COLO829 (cell line): ENCODE measurements at places on chromosomes 7 and 10.

GRCh38 chr7:98993024-98993897 is 114.9 kb downstream of the TRRAP start:
- no peak for DNase-seq

GRCh38 chr10:111724121-111724520 is 459.4 kb downstream of the GPAM start:
- DNase-seq: no peak

- DNase-seq: no peak
These were observed 21.0 kb downstream of the TRIL start for GRCh38 chr7:28937103-28937502.

- DNase-seq: peak; percentile 23
These were observed 569 bp downstream of the ZNF316 start for GRCh38 chr7:6637544-6638229.

GRCh38 chr7:29457565-29458011 is 106.0 kb upstream of the PRR15 start:
- DNase-seq: no peak

DNA sequence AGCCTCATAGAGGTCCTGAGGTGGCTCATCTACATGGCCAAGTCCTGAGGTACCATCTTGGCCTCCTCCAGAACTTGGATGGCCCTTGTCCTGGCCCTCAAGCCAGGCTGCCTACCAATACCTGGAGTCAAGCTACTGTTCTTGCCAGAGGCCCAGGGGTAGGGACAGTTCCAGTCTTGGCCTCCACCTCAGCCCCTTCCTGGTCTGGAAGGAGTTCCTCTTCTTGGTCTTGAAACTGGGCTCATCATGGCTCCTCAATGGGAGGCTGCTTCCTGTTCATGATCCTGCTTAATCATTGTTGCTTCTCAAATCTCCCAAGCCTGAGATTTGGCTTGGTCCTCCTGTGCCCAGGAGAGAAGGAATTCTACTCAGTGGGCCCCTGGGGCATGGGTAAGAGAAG is 3.9 kb downstream of the HPS6 start:
- no peak for DNase-seq

DNA sequence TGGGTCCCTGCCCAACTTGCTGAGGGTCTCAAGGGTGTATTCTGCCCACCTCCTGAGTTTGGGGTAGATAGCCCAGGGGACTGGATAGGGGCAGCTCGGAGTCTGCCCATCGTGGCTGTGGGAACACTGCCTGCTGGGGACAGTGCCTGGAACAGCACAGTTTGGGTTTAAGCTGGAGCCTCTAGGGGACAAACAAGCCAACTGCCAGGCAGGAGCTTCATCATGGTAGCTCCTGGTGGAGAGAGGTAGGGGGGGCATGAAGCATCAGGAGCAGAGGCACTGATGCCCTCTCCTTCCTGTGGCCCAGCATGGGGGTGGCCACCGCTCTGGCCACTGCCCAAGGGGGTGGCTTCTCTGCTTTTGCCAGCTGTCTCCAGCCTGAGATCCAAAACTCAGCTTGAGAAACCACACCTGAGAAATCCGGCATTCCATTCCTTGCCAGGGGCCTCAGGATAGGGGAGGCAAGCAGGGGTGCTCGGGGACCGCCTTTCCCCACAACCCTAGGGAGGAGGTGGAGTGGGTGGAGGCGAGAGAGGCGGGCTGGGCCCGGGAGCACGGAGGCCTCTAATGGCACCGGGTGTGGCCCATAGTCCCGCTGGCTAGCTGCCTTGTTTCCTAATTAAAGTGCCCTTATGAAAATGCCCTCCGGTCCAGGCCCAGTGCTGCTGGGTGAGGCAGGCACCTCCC is 47.6 kb downstream of the UNC5B start:
- no peak for DNase-seq

DNA sequence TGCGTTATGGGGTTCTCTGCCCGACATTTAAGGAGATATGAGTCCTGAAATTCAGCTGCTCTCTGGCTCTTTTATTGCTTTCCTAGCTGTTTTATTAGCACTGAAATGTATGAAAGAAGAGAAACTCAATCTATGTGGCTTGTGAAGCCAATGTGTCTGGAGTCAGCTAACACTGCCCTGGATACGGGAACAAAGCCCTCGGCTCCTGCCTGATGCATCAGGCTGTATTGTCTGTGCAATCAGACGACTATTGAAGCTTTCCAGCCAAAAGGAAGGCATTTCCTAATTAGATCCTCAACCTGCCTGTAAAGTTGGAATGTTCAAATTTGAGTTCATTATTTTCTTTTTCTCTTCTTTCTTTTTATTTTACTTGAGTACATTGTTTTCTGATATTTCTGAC is 22.0 kb upstream of the TM9SF3 start:
- no peak for DNase-seq

GRCh38 chr7:101140339-101140699 is 13.4 kb downstream of the SERPINE1 start:
- DNase-seq: peak; percentile 83

DNA sequence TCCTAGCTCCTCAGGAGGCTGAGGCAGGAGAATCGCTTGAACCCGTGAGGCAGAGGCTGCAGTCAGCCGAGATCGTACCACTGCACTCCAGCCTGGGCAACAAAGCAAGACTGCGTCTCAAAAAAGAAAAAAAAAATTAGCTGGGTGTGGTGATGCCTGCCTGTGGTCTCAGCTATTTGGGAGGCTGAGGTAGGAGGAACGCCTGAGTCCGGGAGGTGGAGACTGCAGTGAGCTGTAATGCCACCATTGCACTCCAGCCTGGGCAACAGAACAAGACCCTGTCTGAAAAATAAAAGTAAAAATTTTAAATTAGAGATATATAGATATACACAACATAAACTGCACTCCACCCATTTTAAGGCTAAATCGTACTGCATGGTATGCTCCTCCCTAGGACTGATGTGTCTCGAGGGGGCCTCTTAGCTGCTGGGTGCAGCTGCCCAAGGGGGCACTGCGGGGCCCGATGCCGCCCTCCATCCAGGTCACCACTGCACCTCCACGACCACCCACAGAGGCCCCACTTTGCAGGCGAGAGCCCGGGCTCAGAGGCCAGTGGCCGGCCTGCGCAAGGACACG is 40.9 kb upstream of the FOXK1 start:
- DNase-seq: no peak

DNA sequence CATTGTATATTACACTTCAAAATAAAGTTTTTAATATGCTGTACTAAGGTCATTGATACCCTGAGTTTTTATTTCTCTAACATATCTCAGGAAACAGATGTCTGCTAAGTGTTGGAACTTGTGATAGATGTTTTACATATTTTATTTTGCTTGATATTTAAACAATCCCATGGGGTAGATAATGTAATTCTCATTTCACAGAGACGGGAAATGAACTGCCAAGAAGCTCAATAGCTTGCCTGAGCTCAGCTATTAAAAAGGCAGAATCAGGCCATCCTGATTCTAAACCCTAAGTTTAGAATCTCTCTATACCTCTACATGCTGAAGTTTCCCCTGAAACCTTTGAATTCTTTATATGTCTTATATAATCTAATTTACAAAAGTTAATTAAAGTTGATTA is 126.3 kb downstream of the LRRC18 start:
- DNase-seq: no peak

GRCh38 chr10:12181065-12181775 is 14.5 kb downstream of the NUDT5 start:
- no peak for DNase-seq

- no peak for DNase-seq
These were observed 22.5 kb downstream of the ARL4A start for GRCh38 chr7:12709726-12710502.

DNA sequence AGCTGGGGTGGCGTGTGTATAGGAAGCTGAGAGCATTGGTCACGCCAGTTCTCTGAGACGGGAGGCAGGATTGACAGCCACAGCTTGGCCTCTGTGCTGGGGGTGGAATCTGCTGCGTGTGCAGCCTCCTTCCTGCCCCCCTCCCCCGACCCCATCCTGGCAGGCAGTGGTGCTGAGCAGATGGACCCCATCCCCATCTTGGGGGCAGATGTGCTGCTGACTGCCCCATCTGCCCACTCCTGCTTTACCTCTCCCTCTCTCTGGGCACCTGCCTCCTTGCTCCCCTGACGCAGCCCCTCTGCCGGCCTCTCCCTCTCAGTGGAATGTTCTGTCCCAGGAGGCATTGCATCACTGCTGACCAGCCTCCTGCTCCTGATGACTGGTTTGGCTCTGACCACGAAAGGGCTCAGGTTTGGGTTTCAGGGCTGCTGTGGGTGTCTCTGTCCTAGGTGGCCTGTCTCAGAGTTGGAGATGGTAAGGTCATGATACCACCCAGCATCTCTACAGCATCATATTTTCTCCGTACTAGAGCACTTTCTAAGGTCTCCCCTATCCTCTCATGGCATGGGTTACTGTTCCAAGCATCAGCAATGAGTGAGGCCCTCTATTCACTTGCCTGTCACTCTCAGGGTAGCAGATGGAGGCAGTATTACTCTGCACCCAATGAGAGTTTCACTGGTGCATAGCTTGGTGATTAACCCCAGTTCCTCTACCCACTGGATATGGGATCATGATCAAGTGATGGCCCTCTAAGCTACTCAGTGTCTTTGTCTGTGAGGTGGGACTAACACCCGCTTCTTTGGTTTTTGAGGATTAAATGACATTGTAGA is 81.9 kb downstream of the RBM20 start:
- DNase-seq: no peak

GRCh38 chr10:27464993-27465392 is 39.1 kb upstream of the RAB18 start:
- no peak for DNase-seq

DNA sequence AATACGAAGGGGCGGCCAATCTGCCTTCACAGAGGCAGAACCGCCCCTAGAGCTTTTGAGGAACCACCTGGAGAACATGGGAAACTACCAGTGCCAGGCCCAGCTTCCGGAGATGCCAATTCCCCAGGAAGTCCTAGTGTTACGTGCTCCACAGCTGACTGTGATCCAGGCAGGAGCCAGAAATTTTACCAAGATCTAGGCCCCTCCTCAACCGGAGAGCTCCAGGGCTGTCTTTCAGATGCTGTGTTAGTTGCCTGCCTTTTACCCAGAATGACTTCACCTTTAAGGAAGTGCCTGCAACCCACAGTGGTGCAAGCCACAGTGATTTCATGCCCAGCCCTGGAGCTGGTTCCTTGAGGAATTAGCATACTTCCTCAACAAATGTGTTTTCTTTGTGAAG is 62.9 kb downstream of the ELMO1 start:
- no peak for DNase-seq

GRCh38 chr7:617614-618538 is 98.2 kb upstream of the PDGFA start:
- DNase-seq: no peak

- DNase-seq: no peak
These were observed at the start of gene GPR15LG for GRCh38 chr10:84173501-84173929. Gene GPR15LG, plus strand, starts transcription at chr10:84173801. Its CDS starts 51 bp downstream, at chr10:84173852.

DNA sequence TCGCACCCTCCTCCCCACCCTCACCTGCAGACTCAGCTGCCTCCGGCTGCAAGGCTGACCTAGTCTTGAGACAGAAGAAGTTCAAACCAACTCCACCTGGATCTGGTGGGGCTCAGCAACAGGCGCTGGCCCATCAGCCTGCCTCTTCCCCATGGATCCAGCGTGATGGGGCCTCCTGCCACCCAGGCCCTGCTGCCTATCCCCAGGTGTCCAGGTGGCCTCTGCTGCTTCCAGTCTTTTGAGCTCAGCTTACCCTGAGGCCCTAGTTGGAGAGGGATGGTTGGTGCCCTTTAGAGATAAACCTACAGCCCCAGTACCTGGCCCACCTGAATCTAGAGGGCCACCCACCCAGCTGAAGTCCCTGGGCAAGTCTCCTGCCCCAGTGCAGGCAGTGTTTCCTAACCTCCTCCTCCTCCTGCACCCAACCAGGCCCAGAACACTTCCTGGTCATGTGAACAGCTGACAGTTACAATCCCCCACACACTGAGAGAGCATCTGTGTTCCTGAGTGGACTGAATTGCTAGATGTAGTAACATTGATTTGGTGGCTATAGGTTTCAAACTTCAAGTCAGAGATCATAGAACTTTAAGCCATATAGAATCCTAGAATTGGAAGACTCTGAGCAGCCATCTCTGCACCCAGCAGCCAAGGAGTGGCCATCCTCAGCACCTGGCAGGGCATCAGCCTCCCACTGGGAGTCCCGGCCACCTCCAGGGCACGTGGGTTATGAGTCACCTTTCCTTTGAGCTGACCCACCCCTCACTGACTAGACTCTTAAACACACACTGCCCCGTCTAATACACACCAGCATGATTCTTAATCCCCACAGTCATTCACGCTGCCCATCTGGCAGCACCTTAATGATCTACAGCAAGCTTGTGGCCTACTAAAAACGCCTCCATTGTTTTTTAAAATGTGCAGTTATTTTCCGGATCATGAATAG is 51.9 kb downstream of the ALOX5 start:
- DNase-seq: peak; percentile 6
